ENCODE measurements at places on chromosomes 5 and 9.

DNA sequence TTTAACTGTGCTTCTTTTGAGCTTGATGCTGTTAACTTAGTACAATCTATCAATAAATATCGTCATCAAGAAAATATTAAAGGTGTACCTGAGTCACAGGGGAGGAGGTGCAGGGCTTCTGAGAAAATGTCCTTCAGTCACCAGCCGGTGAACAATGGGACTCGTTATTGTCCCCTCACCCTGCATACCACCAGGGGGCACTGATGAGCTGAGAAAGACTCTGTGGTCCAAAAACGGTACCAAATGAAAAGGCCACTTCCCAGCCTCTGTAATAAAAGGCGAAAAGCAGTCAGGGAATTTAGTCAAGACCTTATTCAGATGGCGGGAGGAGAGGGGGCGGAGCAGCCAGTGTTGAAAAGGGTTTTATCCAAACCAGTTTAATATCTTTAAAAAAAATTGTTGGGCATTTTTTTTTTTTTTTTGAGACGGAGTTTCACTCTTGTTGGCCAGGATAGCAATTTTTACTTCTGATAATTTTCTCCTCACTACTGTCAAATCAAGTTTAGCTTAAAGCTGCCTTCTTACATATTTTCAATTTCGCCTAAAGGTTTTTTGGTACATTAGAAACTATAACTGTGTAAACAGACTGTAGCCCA lies 271.9 kb upstream of the ADAMTS16 start:
- DNase-seq, result peak; percentile 6

GRCh38 chr9:91426123-91426745 lies 2.6 kb upstream of the NFIL3 start:
- DNase-seq, result no peak

- no peak for DNase-seq
Observed at GRCh38 chr5:144711172-144711571, 540.5 kb downstream of the KCTD16 start.

- no peak for DNase-seq
Observed at GRCh38 chr5:125152044-125152443, 405.6 kb upstream of the ZNF608 start.

GRCh38 chr9:91074866-91075265 lies 273.2 kb downstream of the SYK start:
- no peak for DNase-seq

GRCh38 chr5:173970878-173971650 lies 17.9 kb upstream of the C5orf47 start:
- DNase-seq, result no peak

DNA sequence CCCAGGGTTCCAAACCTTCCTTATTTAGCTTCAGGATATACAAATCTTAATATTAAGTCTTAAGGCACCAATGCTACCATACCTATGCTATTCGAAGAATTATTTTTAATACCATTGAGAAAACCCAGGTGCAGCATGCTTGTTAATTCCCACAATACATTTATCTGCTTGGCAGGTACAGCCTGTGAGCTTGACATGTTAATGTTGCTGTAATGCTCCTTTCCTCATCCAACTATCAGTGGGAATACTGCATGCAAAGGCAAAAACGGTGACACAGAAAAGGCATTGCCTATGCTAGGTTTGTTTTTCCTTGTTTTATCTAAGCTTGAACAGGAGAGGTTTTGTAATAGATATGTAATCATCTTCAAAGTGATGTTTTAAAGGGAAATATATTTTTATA lies 135.7 kb upstream of the COX7C start:
- DNase-seq, result no peak

GRCh38 chr9:79638806-79639205 lies 67.0 kb downstream of the TLE4 start:
- DNase-seq, result no peak

DNA sequence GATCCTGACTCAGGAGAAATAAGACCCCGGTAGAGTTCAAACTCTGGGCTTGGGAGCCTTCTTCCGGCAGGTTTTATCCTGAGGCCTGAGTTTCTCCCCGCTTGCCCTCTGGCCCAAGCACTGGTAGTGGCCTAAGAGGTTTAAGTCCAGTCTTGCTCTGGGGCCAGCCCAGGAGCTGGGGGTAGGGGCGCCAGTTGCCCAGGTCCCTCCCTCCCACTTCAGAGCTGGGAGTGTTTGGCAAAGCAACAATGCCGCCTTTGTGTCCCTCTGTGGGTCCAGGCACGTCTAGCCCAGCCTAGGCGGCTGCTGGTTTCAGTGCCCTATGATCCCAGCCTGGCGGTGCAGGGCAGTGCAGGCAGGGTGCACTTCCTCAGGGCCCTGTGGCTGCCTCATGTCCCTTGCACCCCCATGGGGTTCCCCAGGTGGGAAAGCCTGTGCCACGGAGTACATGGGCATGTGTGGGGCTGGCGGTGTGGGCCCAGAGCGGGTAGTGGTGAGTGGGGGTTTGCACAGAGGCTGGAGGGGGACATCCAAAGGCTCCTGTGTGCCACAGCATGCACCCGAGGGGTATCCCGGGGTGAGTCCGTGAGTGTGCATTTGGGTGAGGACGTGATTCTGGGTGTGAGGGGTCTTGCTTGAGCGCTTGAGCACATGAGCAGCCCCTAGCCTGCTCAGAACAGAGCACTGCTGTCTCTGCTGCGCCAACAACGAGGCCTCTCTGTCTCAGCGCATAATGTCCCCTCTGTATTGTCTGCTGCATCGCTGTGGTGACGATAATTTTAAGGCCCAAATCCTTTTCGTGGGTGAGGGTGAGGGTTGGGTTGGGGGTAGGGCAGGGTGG lies 61.7 kb upstream of the PSD2 start:
- no peak for DNase-seq

GRCh38 chr9:119282476-119283077 lies 86.7 kb downstream of the BRINP1 start:
- no peak for DNase-seq

GRCh38 chr9:91905991-91906469 lies 44.0 kb downstream of the ROR2 start:
- DNase-seq, result peak; percentile 58

- no peak for DNase-seq
Observed at GRCh38 chr9:1077616-1078015, 27.5 kb downstream of the DMRT2 start.

GRCh38 chr5:118924006-118924389 lies 64.3 kb downstream of the DTWD2 start:
- no peak for DNase-seq

DNA sequence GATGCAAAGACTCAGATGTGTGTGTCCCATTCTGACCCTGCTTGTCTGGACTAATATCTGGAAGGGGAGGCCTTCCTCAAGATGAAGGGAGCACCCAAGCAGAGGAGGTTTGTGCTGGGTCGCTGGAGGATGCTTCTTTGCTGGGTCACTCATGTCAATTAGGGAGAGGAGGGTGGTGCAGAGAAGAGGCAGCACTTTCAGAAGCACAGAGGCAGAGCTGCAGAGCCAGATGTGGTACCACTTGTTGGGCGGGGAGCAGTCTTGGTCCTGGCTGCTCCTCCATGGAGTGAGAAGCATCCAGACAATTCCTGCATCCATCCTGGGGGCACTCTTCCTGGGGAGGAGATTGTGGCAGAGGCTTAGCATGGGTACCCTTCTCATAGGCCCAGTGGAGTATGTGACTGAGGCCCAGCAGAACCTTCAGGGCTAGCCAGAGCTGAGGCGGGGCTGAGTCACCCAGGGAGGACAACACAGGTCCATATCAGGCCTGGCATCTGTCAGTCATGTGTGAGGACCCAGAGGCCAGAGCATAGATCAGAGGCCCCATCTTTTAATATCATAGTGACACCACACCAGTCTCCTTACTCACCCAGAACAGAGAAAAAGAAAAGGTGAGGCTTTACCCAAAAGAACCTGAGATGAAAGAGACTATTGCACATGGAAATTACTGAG lies 59.8 kb downstream of the TNFSF15 start:
- DNase-seq, result no peak

DNA sequence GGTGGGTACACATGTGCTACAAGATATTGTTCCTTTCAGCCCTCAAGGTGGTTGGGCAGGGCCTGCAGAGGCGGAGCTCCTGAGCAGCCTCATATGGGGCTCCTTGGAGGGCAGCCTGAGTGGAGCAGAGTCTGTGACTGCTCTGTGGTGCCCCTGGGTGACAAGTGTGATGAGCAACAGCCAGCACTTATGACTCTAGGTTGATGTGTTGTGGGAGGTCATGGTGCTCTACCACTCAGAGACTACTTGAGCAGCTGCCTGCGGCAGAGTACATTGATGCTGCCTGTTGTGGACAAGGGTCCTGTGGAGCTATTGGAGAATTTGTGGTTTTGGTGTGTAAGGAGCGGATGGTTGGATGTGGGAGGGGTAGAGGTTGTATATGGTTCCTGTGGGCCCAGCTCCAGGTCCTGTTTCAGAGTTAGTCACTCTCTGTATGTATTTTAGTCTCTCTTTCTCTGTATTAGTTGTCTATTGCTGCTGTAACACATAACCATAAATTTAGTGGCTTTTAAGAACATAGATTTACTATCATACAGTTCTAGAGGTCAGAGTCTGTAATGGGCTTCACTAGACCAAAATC lies 141.3 kb downstream of the SREK1 start:
- no peak for DNase-seq

DNA sequence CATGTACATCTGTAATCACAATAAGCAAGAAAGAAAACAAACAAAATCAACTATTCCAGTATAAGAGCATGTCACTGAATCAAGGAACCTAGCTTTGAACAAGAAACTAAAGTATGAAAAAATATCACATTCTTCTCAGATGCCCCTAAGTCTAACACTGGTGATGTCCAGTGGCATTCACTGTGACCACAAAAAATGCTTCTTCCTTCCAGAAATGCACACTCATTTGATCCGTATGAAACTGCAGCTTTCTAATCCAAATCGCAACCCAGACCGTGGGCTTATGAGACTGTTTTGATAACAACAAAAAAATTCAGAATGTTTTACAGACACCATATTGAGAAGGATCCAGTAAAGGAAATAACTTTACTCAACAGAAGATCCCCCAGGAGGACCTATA lies 320.1 kb upstream of the TARS1 start:
- no peak for DNase-seq

DNA sequence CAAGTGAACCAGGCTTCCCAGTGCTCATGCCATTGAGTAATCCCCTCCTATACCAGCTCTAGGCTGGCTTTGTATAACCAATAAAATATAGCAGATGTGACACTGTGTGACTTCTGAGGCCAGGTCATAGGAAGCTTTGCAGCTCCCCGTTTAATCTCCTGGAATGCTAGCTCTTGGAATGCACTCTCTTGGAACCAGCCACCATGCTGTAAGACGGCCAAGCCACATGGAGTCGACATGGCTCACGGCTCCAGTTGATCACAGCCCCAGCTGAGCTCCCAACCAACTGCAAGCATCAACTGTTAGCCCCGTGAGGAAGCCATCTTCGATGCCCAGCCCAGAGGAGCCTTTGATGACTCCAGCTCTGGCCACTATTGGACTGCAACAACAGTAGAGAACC lies 74.5 kb downstream of the SH3TC2 start:
- no peak for DNase-seq

GRCh38 chr9:119761812-119762211 lies 392.6 kb upstream of the BRINP1 start:
- no peak for DNase-seq

DNA sequence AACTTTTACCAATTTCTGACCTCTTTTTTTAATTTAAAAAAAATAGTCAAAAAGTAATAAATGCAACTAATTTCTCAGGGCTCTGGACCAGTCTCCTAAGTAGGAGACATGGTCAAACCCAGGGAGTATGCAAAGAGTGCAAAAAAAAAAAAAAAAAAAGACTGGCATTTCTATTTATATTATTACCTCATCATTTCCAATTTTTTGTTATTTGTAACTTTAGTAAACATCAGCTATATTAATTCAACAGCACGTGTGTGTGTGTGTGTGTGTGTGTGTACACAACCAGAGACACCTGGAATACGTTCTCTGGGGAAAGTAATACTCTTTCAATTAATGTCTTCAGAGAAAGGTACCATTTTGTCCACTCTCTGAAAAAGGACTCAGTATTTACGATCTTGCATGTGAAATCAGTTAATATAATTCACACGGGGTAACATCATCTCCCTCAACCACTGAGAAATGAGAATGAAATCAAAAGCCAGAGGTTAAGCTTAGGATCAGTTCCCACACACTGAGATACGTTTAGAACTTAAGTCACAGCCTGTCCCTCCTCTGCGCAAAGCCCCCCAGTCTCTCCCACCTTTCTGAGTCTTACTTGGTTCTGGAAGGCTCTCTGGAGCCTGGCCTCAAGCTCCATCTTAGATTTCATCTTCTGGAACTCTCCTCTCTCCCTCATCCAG lies 21.9 kb downstream of the ZNF608 start:
- DNase-seq, result no peak

DNA sequence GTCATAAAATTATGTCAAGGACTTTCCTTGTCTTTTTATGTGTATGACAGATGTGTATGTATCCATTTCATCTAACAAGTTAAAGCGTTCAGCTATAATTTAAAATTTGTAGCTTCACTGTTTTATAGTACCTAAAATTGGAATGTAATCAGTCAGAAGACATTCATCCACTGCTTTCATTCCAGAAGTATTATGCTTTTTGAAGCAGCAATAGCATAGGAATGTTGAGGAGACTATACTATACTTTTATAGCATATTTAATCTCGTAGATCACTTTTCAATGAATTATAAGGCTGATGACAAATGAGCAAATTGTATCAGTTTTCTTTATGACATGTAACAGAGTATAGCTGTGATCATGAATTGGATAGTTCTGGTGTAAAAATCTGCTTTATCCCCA lies 6.9 kb downstream of the PCDHGA12 start:
- no peak for DNase-seq

- no peak for DNase-seq
Observed at GRCh38 chr9:123069010-123069481, 35.6 kb downstream of the GPR21 start.

Measured in CD4-positive, alpha-beta memory T cell (primary cell).